ENCODE measurements at places on chromosomes 12 and 14.

DNA sequence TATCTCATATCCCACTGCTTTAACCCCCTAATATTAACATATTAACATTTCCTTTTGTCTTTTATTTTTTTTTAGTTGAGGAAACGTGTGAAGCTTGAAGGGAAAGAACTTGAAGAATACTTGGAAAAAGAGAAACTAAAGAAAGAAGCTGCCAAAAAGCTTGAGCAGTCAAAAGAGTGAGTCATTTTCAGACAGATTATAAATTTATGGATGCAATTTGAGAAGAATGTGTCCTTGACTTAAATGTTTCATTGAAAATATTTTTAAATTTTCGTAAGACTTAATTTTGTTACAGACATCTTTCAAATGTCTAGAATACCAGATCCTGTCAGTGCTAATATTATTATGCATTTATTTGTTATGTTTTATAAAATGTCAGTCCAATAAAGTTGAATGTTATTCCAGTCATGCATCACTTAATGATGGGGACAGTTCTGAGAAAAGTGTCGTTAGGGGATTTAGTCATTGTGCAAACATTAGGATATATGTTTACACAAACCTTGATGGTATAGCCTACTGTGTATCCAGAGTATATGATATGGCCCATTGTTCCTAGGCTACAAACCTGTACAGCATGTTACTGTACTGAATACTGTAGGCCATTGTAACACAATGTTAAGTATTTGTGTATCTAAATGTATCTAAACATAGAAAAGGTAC lies 32.6 kb downstream of the CPSF2 start:
- no peak for DNase-seq

GRCh38 chr12:128008341-128008740 lies 258.6 kb upstream of the TMEM132C start:
- DNase-seq, result no peak

- no peak for DNase-seq
Measured at GRCh38 chr12:123961585-123962345, 10.9 kb downstream of the CCDC92 start.

- DNase-seq, result no peak
Measured at GRCh38 chr12:131499160-131499863, 211.6 kb upstream of the SFSWAP start.

DNA sequence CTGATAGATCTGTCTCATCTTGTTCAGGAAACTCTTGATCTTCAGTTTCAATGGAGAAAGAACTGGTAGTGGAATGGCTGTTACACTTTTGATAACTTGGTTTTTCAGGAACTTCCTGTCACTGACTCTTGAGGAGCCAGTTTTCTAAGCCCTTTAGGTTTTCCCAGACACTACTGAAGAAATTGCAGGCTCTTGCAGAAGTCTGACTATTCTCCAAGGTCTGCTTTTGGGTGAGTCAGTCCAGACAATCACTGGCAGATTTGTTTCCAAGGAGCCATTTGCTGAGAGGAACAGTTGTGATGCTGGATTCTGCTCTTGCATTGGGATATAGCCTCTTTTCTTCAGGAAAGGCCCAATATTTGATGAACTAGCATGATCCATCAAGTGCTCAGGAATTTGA lies 468.0 kb downstream of the FUT8 start:
- DNase-seq, result no peak

GRCh38 chr12:40745386-40745785 lies 53.1 kb downstream of the CNTN1 start:
- DNase-seq, result no peak

DNA sequence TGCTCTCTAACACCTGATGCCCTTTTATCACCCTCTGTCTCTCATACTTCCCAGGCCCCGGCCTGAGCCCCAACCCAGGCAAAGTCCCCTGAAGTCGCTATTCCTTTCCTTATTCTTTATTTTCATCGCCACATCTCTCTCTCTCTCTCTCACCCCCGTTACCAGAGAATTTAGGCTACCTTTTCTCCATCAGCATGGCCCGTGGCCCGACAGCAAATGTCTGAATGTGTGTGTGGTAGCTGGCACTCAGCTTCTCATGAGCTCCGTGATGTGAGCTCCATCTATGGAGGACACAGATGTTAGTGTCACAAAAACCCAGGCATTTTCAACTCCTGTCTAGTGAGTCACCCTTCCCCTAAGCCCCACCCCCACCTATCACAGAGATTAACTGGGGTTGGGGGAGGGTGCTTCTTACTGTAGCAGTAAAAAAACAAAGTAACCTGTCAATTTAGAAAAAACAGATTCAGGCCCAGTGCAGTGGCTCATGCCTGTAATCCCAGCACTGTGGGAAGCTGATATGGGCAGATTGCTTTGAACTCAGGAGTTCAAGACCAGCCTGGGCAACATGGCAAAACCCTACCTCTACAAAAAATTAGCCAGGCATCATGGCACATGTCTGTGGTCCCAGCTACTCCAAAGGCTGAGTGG lies 53.8 kb downstream of the VCPKMT start:
- DNase-seq, result no peak

- no peak for DNase-seq
Measured at GRCh38 chr12:48414021-48414420, 58.3 kb upstream of the ANP32D start.

GRCh38 chr12:3611860-3612703 lies 121.1 kb downstream of the PRMT8 start:
- peak; percentile 67 for DNase-seq

DNA sequence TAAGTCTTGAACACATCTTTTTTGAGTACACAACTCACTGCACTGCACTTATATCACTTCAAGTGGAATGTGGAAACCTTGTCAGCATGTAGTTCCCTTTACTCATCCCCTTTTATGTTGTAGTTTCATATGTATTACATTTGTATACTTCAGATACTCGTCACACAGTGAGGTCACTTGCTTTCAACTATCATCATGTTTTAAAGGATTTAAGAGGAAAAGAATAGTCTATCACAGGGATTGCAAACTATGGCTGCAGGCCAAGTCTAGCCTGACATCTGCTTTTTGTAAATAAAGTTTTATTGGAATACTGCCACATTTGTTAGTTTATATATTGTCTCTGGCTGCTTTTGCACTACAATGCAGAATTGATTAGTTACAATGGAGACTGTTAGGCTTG lies 24.3 kb downstream of the CNOT2 start:
- DNase-seq, result no peak

GRCh38 chr12:67377541-67377940 lies 108.4 kb downstream of the CAND1 start:
- no peak for DNase-seq

DNA sequence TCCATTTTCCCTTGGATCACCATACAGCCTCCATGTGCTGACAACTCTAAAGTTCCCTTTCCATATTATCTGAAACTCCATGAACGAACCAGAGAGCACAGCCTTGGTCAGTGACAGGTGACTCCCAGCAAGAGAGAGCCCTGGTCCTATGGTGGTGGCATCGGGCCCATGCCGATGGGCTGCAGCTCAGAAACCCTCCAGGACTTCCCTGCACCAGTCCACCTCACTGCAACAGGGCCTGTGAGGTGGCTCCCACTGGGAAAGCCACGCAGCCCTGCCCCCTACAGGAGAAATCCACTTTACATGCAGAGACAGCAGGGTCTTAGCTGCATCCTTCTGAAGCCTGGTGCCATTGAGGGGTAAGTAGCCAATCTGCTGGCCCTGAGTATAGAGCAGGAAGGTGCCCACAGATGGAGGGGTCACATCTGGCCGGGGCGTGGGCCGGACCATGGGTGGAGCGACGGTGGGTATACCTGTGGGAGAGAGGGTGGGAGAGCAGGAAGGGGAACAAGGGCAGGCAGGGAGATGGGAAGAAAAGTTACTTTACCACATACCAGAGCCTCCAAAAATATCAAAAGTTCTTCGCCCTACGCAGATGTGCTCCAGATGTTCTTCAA lies 24.7 kb downstream of the RTRAF start:
- DNase-seq, result no peak

DNA sequence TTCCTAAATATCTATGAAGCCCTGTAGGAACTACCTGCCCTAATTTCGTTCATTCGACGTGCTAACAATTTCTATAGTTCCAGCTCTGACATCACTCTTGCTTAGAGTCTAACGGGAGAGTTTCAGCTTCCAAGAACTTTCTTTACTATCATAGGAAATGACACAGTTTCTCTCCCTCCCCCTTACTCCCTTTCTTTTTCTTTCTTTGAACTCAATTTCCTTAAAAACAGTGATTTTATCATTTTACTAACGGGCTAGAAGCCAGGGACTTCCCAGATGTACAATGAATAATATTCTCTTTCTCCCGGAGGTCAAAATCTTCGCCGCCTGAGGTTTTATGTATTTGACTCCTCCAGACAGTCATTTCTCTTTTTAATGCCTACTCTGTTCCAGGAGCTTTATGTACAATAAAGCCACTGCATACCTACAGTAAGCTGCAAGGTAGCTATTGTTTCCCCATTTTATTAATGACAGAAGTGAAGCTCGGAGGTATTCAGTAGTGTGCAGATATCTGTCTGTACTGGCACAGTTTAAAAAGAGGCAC lies 15.7 kb downstream of the SMCO2 start:
- no peak for DNase-seq

DNA sequence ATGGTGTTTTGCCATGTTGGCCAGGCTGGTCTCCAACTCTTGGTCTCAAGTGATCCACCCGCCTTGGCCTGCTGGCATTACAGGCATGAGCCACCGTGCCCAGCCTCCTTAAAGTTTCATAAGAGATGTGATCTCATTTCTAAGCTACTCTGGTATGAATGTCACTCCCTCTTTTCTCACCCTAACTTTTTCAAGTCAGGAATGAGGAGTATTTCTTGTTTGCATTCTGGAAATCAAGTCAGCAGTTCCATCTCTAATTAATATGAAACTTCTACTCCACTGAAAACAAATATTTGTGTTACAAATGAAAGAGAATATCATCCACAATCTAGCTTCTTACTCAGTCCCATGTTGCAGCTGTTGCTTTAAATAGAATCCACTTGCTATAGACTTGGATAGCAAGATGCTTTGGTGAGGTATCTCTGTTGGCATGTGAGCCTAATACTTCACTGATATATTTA lies 61.3 kb downstream of the ARF6 start:
- no peak for DNase-seq

GRCh38 chr12:120720234-120720986 lies 5.2 kb upstream of the ACADS start:
- no peak for DNase-seq

- peak; percentile 65 for DNase-seq
Measured at GRCh38 chr14:81450100-81450531, 50.0 kb upstream of the STON2 start.

DNA sequence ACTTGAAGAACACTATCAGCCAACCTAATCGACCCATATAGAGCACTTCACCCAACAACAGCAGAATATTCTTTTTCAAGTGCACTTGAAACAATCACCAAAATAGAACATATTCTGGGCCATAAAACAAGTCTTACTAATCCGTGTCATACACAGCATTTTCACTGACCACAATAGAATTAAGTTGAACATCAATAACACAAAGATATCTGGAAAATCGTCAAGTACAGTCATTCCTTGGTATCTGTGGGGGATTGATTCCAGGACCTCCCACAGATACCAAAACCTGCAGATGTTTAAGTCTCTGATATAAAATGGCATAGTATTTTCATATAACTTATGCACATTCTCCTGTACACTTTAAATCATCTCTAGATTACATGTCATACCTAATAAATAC lies 295.7 kb downstream of the BCL11B start:
- DNase-seq, result no peak

- DNase-seq, result no peak
Measured at GRCh38 chr12:16599081-16599480, 6.9 kb downstream of the LMO3 start.

GRCh38 chr12:550473-551260 lies 90.9 kb downstream of the B4GALNT3 start:
- no peak for DNase-seq

GRCh38 chr12:71456316-71456715 lies 16.7 kb downstream of the LGR5 start:
- DNase-seq, result no peak

DNA sequence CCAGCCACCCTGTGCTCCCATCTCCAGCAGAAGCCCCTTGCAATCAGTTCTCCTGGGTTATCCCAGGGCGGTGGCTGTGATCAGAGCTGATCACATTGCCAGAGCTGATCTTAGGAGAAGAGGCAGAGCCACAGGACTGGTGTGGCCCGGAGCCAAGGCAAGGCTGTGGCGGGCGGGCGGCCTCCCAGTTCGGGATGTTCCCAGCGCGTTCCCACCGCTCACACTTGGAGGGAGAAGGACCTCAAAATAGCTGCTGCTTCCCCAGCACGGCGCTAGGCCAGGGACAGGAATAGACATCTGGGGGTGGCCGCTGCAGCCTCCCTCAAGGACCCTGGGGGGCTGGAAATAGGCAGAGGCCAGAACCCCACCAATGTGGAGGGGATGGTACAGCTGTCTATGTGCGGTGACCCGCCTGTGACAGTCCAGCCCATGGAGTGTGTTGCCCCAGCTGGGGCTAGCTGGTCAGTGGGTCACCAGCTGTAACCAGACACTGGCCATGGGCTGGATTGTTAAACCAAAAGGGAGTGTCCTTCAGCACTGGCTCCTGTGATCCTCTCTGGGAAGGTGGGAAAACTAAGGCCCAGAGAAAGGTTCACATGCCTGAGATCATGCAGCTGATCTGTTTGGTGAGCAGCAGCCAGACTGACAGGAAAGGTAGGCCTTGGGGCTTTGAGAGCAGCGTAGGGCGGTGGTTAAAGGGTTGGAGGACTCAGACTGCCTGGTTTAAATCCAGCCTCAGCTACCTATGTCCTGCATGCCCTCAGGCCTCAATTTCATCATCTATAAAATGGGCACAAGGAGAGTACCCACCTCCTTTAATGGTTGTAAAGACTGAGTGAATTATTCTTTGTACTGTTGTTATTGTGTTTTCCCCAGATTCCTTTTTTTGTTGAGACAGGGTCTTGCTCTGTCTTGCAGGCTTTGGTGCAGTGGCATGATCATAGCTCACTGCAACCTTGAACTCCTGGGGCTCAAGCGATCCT lies 8.0 kb upstream of the POP5 start:
- DNase-seq, result no peak

- DNase-seq, result no peak
Measured at GRCh38 chr14:76464856-76465255, 88.9 kb downstream of the ESRRB start.

DNA sequence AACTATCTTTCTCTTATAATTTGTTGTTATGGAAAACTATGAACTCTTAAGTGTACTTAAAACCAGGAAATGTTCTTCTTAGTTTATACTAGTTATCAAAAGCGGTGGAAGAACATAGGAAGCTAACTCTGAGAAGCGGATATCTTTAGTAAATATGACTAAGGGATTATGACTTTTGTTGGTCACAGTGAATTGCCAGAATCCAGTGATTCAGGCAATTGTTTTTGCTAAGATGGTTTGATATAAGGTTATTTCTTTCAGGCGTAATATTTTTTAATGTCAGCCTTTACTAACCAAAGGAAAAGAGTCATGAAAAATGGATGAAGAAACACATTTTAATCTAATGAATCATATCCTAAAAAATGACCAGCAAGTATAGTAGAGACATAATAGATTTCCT lies 473.5 kb downstream of the FOXG1 start:
- no peak for DNase-seq

DNA sequence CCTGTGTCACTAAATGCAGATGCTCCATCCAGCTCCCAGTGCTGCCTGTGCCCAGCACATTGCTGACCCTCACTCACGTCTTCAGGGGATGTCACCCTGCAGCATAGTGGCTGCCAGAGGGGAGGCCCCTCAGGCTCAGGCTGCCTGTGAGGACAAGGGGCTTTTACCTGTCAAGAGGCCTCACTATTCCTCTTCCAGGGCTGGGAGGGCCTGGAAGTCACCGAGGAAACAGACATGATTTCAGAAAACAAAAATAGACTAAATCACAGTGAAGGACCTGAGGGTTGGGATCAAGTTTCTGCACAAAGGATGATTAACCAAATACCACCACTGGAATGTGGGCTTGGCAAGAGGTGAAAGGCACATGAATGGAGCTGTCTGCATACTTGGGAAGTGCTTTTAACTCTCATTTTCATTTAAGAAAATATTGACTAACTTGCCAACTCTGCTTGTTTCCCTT lies 1202.3 kb downstream of the BCL11B start:
- DNase-seq, result no peak

Data from NCI-H1694 (cell line).